ENCODE measurements at places on chromosomes 2 and 18.

- no peak for DNase-seq
These were observed 78.4 kb downstream of the PXDN start for GRCh38 chr2:1665761-1666505.

- no peak for DNase-seq
These were observed 120.3 kb upstream of the NFATC1 start for GRCh38 chr18:79275461-79275860.

- no peak for DNase-seq
These were observed 1.1 kb downstream of the PNKD start for GRCh38 chr2:218271487-218271797.

DNA sequence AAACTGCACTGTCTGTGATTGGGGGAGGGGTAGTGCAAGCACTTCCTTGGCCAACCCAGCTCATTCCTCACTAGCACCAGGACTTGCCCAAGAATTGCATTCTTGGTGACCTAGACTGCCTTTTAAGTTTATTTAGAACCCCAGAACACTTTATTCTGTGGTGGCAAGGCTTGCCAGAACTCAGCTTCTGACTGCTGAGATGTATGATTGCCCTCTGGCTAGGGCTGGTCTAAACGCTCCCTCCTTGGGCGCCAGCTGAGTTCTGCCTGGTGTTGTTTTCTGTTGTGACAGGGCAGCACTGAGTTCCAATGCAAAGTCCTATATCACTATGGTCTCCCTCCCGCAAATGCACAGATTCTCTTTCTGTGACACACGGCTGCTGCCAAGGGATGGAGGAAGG lies 247.7 kb downstream of the ZNF385B start:
- DNase-seq, result no peak

- DNase-seq, result no peak
These were observed 108.6 kb downstream of the COMMD1 start for GRCh38 chr2:62014102-62014501.

DNA sequence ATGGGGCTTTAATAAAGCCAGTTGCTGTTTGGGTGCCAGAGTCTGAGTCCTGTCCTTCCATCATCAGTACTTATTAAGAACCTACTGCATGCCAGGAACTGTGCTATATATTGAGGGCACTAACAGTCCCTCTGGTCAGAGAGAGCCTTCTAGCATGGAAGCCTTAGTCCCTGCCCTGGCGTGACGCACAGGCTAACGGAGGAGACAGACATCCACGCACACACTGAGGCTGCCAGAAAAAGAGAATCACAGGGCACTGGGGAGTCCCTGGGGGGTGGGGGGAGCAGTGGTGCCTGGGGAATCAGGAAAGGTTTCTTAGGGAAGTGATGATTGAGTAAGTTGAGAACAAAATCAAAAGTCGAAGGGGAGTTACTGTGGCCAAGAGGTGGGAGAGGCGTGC lies 31.5 kb downstream of the CTIF start:
- no peak for DNase-seq

GRCh38 chr2:37614061-37614738 lies 57.2 kb downstream of the CDC42EP3 start:
- DNase-seq, result no peak
